ENCODE measurements at places on chromosomes 16 and 17.

DNA sequence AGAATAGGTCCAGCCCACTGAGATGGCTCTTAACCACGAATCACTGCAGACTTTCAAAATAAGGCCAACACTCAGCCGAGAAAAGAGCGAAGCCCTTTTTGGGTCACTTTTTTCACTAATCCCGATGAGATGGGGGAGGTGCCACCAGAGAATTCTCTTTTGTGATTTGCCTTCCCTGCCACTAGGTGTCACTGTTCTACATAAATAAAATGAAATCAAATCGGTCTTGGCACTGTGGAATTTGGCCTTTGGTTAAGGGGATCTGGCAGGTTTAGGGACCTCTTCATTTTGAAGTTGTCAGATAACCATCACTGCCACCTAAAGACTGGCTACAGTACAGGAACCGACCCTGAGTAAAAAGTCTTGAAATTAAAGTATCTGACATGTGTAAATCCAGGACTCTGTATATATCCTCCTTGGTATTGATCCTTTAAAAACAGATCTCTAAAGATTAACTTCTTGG, 147.0 kb downstream of the HS3ST4 start:
- peak; percentile 60 for DNase-seq

GRCh38 chr17:21001111-21001812, 41.5 kb downstream of the USP22 start:
- no peak for DNase-seq

- no peak for DNase-seq
These were observed 26.5 kb upstream of the AKTIP start for GRCh38 chr16:53529513-53529912.

DNA sequence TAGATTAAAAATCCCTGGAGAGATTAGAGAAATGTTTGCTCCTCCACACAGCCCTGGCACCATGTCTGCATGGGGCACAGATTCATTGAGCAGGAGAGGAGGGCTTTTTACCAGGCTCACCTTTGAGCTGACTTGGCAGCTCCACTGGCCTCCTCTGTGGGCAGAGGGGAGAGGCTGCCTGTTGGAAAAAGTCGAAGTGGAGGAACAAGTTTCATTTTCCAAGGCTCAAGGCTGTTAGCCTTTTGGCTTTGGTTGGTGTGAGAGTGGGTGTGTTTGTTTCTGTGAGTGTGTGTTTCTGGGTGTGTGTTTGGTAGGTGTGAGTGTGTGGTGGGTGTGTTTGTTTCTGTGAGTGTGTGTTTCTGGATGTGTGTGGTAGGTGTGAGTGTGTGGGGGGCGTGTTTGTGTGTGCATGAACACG, 5.6 kb downstream of the TMEM238L start:
- DNase-seq, result no peak

DNA sequence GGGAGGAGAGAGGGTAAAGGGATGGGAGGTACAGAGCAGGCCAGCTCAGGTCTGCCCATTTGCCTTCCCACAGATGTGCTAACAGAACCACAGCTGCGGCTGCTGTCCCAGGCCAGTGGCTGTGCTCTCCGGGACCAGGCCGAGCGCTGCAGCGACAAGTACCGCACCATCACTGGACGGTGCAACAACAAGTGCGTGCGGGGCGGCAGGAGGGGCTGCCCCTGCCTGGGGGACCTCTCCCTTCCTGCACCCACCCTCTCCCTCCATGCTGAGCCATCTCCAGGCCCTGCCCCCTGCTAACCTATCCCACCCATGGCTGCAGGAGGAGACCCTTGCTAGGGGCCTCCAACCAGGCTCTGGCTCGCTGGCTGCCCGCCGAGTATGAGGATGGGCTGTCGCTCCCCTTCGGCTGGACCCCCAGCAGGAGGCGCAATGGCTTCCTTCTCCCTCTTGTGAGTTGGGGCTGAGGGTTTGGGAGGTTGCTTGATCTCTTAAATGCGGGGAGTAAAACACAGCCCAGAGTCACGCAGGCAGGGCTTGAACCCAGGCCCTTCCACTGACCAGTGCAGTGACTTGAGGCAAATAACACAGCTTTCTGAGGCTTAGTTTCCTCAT, 1.2 kb downstream of the EPX start:
- DNase-seq, result no peak

- peak; percentile 77 for DNase-seq
These were observed 415 bp upstream of the FOXF1 start for GRCh38 chr16:86509759-86510464.

DNA sequence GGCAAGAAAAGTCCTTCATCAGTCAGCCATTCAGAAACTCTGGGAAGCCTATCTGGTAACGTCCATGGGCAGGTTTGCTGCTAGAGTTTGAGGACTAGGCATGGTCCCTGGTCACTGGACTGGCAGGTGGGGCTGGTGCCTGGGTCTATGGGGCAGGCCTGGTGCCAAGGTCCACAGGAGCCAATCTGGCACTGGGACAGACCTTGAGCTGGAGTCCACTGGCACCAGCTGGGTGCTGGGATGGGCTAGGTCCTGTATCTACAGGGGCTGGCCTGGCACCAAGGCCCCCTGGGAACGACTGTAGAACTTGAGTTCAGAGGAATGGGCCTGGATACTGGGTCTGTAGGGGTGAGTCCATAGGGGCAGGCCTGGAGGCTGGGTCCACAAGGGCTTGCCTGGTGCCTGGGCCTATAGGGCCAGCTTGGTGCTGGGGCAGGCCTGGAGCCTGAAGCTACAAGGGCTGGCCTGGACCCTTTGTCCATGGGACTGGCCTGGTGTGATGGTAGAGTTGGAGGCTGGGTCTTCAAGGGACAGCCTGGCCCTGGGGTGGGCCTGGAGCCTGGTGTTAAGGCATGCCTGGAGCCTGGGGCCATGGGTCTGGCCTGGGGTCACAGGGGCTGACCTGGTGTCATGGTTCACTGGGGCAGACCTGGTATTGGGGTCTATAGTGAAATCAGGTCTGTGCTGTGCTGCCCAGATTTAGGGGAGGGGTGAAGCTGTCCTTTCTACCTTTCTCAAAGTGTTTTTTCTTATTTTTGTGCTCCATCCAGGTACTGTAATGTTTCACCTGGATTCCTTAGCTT, 30.5 kb upstream of the NKD1 start:
- no peak for DNase-seq

DNA sequence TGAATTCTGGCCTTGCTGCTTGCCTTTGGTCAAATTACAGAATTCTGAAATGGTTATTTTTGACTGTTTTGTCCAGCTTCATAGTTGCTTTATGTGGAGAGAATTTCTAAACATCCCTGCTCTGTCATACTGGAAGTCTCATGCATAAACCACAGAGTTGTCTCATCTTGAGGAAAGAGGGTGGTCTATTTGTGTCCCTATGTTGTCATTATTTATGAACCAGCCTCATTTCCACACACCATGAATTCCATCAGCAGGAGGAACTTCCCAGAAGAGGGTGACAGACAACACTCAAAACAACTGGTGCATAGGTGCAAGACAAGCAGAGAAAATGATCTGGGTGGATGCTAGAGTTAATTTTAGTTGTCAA, 525.8 kb upstream of the GOT2 start:
- no peak for DNase-seq

- no peak for DNase-seq
These were observed 27.4 kb upstream of the KDM6B start for GRCh38 chr17:7806587-7806986.

GRCh38 chr17:18025241-18025944, 13.6 kb downstream of the ATPAF2 start:
- DNase-seq, result peak; percentile 74

GRCh38 chr16:30867747-30868146, 26.1 kb downstream of the BCL7C start:
- DNase-seq, result peak; percentile 34

DNA sequence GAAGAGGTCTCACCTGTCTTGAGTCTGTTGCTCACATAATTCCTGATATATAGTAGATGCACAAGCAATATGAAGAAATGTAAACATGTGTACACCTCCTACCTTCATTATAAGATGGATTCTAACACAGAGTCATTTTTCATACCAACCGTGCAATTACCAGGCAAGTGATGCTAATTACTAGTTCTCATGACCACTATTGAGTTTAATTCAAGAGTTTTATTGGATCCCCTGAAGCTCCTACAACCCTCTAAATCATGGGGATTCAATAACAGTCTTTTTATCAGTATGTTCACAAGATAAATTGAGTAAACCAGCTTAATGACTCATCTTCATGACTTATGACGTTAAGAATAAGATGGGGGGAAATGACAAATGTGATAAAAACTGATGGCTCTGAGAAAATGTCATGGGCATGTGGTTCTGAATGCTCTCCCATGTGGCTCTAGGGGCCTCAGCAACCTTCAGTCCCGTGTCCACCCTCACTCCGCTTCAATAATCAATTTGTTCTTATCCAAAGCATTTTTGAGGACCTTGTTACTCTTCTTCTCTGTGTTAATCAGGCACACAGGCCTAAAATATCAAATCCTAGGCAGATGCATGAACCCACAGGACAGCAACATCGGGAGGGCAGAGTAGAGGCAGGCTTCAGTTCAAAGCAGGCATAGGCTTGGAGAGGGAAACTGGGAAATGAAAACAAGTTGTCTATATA, 42.8 kb downstream of the PRAC1 start:
- DNase-seq, result peak; percentile 6

GRCh38 chr16:4920826-4921225, 16.1 kb downstream of the PPL start:
- DNase-seq, result no peak
